ENCODE measurements at places on chromosomes 1 and 21.
A peak's percentile ranks its signal among the peaks of the same experiment; 100 is the strongest.

DNA sequence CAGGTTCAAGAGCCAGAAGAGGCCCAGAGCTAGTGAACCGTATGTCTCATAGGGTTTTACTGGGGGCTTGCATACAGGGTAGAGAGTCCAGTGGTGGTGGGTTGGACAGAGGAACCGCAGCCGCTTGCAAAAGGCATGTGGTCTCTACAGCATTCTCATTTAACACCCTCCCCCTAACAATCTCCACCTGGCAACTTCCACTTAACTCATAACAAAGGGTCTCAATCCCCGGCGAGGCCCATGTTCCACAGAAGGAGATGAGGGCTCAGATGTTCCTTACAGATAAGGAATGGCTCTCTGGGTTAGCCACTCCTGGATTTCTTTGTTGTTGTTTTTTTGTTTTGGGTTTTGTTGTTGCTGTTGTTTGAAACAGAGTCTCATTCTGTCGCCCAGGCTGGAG lies 106.1 kb downstream of the APP start:
- DNase-seq, result no peak

DNA sequence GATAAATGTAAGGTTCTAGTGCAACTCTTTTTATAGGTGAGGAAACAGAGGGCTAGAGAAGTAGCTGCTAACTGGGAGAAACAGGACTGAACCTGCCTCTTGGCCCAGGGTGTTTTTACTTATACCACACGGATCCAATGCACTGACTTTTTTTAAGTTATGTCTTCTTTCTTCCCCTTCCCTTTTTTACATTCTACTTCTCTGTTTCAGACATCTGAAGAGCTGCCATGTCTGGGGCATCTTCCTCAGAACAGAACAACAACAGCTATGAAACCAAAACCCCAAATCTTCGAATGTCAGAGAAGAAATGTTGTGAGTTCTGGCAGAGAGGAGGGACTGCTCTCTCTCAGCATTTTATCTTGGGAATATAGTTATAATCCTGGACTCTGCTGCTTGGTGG lies 1.4 kb downstream of the PFKFB2 start:
- DNase-seq, result no peak

DNA sequence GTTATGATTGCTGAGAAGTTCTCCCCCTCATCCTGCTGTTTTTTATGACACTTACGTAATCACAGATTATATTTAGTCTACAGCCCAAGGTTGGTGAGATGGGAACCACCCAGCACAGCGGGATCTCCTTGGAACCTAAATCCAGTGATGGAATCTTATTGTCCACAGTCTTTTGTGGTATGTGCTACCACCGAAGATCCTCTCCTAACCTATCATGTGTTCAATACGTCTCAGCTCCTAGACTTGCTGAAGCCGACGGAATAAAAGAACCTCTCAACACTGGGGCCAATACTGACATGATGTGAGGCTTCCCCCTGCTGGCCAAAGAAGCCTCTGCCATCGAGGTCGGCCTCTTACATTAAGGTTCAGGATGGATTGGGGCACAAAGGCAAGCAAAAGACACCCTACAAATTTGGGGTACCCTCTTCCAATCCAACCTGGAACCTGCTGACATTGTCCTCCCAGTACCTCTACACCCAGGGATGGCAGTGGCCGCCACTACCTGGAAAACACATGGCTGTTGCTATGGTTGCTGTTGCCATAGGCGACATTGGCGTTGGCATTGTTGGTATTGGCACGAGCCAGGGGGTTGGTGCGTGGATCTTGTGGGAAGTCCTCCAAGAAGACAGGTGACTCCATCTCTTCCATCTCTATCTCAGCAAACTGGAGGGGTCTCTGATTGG lies 19.4 kb upstream of the KIF21B start:
- peak; percentile 43 for DNase-seq

DNA sequence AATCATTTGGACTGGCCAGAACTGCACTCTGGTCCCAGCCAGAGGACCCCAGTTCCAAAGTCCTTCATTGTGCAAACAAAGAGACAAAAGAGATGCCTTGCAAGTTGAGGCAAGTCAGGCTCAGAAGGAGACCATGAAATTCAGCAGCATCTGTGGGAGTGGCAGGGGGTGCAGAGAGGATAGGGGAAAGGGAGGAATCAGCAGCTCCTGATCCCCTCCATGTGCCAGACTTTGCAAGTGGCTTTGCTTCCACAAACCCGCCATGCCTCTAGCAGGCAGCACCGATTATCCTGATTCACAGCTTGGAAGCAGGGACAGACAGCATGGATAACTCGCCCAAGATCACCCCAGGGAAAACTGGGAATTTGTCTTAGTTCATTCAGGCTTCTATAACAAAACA lies 2.1 kb upstream of the CAPN9 start:
- no peak for DNase-seq

DNA sequence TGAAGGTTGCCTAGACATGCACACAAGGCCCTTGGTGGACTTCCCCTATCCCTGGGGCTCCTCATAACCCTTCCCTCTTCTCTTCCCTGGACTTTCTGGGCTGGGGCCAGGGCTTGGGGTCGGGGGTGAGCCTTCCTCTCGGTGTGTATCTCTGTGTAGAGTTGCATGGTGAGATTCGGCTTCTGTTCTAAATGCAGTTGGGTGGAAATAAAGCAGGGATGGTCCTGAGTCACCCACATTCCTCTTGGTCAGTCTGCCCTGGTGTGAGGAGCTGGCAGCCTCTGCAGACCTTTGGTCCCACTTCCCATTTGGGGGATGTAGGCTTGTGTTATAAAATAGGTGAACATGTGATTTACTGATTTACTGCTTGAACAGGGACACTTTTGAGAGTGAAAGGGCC lies 38.0 kb downstream of the ADARB1 start:
- no peak for DNase-seq

- no peak for DNase-seq
These were observed 25.6 kb downstream of the HHIPL2 start for GRCh38 chr1:222522105-222522915.

GRCh38 chr1:54857141-54857540 lies 29.9 kb downstream of the DHCR24 start:
- no peak for DNase-seq

DNA sequence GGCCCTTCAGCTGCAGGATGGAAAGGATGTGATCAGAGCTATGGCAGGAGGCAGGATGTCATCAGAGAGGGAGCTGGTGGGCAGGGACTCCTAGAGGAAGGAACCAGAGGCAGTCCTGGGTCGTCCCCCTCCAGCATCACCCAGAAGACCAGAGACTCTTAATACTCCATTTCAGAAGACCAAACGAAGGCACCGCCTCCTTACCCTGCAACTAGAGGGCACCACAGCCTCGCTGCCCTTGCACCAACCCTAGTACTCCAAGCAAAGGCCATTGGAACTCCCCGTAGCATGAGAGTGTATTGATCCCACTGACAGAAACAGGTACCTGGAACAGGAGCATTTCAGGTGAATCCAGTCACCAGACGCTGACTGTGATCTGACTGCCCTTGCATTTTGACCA lies 598.1 kb downstream of the NPHP4 start:
- no peak for DNase-seq

DNA sequence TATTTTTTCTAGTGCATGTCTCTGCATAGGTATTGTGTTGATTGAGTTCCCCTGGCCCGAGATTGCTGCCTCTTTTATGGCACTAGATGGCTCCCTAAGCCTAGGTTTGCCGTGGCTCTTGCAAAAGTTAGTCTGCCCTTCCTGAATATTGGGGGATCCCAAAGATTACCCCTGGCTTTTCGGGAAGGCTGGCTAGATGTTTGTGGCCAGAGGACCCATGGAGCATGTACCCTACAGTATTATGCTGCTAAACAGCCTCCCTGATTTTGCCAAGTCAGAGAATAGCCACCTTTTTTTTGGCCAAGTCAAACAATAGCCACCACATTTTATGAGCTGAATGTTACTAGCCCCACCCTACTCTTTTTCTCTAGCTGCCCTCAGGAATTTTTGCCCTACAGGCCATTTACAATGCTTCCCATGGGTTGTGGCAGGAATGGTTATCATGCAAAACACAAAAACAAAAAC lies 343.2 kb downstream of the OLFM3 start:
- no peak for DNase-seq

DNA sequence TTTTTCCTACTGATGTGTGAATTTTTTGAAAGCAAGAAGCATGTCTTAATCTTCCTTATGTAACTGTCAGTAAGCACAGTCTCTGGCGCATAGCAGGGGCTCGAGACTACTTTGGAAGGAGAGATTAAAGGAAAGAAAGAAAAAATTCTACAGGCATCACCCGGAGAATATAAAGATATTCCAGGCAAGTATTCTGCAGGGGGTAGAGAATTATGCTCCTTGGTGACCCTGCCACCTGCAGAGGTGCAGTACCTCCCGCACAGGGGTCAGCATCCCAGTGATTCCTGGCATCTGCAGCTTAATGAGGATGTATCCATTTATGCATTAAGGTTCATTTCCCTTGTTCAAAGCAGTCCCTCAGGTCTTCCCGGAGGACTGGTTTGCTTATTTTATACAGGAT lies 87.6 kb upstream of the WLS start:
- DNase-seq, result no peak

DNA sequence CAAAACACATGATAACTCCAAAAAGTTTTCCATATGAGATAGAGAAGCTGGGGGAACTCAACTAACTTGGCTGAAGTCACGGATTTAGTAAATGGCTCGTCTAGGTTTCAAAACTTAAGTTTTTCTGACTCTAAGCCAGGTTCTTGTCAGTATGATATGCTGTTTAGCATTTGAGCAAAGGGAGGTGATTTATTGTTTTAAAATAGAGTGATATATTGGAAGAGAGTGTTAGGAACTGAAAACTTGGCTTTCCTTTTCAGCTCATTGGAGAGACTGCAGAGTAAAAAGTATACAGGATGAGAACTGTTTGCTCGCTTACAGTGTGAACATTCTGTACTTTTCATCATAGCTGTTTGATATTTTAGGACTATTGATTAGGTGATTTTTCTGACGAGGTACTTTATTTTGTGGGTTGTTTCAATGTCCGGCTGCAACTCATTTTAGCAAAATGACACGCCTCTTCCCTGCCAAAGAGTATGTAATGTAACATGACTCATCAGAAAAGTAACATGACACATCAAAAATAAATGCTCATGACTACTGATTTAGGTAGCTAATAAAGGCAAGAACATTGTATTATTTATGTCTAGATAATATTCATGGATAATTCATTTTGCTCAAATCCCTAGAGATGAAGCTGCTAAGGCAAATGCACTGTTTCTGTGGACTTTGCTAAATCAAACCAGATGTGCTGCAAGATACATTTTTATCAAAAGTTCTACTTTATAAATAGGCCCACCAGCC lies 355.1 kb downstream of the GPATCH2 start:
- DNase-seq, result no peak

DNA sequence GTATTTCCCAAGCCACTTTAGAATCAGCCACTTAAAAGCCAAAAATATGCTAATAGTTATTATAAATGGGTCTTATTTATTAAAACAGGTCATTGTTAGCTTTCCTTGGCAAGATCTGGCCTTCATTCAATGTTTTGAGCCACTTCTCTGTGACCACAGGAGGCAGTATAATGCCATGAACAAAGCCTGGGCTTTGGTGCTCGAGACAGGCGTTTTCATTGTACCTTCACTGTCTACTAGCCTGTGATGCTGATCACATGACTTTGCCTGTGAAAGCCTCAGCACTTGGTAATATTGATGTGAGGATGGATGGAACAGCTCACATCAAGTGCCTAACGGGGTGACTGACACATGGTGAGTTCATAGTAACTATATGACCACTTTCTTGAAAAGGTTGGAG lies 217.0 kb downstream of the RWDD3 start:
- no peak for DNase-seq

- no peak for DNase-seq
These were observed 68.4 kb upstream of the DPYD start for GRCh38 chr1:97989094-97989680.

All from omental fat pad (tissue), 4 donors.